ENCODE measurements at places on chromosomes 6 and 20. TPM values are rescaled to one million over a fixed set of nuclear protein-coding genes. Genes with fewer than 3 reads are reported as not detected.
A peak's percentile ranks its signal among the peaks of the same experiment; 100 is the strongest.

DNA sequence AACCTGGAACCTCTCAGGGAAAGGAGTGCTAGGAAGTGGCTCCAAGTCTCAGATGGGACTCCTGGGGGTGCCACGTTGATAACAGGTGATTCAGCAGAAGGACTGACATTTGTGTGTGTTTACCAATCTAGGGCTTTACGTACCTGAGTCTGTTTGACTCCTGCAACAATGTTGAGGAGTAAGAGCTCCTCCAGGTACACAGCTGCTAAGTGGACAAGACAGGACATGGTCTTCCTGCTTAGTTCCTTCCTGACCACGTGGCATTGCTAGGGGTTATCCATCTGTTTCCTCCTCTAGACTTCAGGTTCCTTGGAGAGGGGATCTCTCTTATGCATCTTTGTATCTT, 164.5 kb upstream of the SLC24A3 start:
- DNase-seq, result no peak

GRCh38 chr6:46898006-46898405, 23.7 kb downstream of the ADGRF5 start:
- DNase-seq, result no peak

DNA sequence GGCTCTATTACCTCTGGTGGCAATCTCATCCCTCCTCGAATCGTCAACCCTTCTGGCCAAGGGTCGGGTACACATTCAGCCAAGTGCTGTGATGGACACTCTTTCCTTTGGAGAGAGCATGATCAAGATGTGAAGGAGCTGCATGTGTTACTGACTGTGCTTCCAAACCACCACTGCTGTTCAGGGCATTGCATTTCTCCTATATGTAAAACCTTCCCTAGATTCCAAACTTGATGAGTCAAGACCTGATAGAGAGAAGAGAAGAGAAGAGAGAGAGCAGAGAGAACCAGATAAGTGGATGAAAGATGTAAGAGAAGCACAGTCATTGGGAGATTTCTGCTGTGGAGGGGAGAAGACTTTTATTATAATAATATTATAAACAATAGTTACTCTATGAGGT, 162.2 kb downstream of the KCNQ5 start:
- DNase-seq, result no peak

- peak; percentile 37 for DNase-seq
Observed at GRCh38 chr6:5998711-5999687, 7.7 kb downstream of the NRN1 start.

DNA sequence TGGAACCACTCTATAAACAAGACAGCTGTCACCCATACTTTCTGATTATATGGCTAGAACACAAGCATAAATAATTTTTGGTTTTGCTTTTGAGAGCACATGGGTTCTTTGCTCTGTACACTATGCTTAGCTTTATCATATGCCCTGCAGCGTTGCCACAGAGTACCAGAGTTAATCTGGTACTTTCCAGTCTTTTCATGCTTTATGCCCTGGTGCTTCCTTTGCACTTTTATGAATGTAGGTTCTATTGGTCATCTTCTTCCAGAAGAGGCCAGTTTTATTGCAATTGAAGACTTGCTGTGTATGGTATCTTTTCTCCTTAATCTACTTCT, 20.8 kb downstream of the SHLD1 start:
- DNase-seq, result no peak

GRCh38 chr6:96631248-96631647, 68.3 kb downstream of the FHL5 start:
- no peak for DNase-seq

DNA sequence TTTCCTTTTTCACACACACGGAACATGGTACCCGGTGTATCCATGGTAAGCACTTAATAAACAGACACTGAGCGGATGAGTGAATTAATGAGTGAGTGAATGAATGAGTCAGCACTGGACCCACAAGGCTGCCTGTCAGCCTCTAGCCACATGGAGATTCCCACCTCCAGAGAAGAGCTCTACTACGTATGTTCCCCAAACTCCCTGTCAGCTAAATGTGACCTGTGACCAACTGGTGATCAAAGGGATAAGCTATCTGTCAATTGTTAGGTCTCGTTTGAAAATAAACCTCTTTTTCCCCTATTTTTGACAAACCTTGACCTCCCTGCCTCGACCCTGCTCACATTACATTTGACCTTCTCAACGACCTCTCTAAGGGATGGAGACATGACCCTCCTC, 24.5 kb upstream of the TAF8 start:
- DNase-seq, result no peak

GRCh38 chr6:127952176-127952575, 51.3 kb upstream of the THEMIS start:
- DNase-seq, result no peak

DNA sequence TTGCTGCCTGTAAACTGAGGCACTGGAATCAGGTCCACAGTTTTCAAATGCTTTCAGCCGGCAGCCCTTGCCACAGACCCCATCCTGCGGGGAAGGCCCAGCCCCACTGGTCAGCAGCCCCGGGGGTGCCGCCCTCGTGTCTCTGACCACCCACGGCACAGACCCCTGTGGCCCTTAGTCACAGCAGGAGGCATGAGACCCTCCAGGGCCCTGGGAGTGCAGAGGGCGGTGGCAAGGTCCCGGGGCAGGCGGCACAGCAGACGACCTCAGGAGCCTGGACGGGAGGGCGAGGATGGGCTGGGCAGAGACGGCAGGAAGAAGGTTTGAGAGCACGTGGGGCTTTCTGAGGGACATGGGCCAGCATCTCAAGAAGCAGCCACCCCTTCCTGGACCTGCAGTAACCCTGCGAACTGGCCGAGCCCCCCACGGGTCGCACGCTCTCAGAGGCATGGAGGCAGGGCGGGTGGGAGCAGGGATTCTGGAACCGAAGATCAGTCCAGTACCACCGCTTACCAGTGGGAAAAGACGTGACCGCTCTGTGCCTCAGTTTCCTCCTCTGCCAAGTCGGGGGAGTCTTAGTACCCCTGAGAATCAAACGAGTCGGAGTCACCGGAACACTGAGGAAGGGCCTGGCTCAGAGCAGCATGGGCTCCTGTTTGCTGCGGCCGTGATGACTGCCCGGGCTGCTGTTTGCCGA, 140.7 kb downstream of the TAF4 start:
- DNase-seq, result no peak

GRCh38 chr6:12916420-12917136, 200.0 kb downstream of the PHACTR1 start:
- no peak for DNase-seq

DNA sequence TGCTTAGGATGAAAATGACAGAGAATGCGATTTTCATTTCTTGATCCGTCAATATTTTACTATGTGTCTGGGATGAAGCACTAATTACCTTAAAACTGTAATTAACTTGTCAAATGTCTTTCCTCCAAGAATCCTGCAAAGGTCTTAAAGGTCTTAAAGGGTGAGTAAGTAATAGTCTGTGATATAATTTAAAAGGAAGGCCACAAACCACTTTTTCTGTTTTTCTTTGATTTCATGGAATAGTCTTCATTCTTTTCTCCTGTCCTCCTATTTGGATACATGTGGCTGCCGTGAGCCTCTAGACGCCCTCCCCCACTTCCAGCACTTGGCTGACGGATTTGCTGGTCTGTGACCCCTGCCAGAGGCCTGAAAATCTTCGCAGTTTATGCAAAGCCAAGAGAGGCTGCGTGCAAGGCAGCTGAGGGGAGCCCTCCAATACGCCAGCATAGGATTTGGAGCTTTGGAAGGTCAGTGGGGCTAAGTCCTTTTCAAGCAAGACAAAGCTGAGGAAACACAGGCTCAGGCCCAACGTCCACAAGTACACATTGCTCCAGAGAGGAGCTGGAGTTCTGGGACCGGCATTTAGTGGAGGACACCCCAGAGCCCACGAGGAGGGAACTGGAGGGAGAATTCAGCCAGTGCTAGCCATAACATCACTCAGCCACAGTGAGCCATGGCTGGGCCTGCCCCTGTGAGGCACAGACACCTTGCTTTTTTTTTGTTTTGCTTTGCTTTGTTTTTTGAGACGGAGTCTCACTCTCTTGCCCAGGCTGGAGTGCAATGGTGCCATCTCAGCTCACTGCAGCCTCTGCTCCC, 382.6 kb downstream of the SMOC2 start:
- no peak for DNase-seq

The BHLHE23 gene
- total RNA-seq, result not detected

The C6orf58 gene
- 1.6 TPM for total RNA-seq

The KCNK5 gene
- total RNA-seq, result under 0.01 TPM

The PRR18 gene
- under 0.01 TPM for total RNA-seq

The COL19A1 gene
- total RNA-seq, result 3.7 TPM

The KCNK16 gene
- not detected for total RNA-seq

The CRYBG1 gene
- total RNA-seq, result under 0.01 TPM
